Activated CD8-positive, alpha-beta T cell treated with anti-CD3 and anti-CD28 coated beads for 36 hours (primary cell): ENCODE measurements at places on chromosomes 13 and 19. TPM values are rescaled to one million over a fixed set of nuclear protein-coding genes. Genes with fewer than 3 reads are reported as not detected.

GRCh38 chr13:107251341-107251740, 683.4 kb upstream of the ARGLU1 start:
- H3K27me3 ChIP-seq: no peaks in the 10 kb centered on the region
- no peaks in the 10 kb centered on the region for H3K4me1 ChIP-seq
- no peak for DNase-seq
- H3K4me3 ChIP-seq: no peak overlapping the region
- H3K27ac ChIP-seq: no peak overlapping the region

DNA sequence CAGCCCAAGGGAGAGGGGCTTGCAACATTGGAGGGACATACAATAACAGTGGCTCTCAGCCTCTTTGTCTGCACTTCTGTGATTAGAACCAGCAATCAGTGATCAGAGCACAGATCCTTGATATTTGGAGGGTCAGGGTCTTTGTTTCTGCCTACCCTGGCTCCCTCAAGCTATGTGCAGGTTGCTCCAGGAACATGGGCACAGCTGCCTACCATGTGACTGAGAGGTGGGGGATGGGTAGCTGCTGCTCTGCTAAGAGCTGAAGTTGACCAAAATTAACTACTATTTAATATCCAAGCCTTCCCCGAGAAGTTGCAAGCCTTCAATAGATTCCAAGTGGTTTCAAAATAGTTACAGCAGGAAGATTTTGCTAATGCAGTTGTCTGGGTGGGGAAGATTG, 202.6 kb downstream of the ZIC5 start:
- H3K36me3 ChIP-seq: peaks cover 29% of the 10 kb centered on the region
- no peaks in the 10 kb centered on the region for H3K27me3 ChIP-seq
- no peak for DNase-seq
- H3K4me3 ChIP-seq: no peak overlapping the region
- H3K27ac ChIP-seq: no peak overlapping the region
- no peaks in the 10 kb centered on the region for H3K4me1 ChIP-seq

DNA sequence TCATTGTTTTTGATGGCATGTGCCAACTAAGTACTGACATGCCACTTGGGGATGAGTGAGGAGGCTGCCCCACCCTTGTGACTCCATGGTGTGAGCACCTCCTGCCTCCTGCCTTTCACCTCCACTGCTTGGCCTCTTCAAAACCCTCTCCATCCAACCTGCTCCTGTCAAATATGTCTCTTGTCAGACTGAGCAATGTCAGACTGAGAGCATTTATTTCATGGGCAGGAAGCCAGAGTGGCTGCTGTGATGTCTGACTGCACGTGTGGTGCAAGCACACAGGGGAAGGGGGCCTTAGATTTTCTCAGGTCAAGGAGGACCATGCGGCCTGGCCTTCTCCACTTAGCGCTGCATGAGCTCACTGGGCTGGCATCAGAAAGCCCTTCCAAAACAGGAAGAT, 68.3 kb downstream of the STARD13 start:
- DNase-seq: no peak
- H3K4me1 ChIP-seq: no peaks in the 10 kb centered on the region

DNA sequence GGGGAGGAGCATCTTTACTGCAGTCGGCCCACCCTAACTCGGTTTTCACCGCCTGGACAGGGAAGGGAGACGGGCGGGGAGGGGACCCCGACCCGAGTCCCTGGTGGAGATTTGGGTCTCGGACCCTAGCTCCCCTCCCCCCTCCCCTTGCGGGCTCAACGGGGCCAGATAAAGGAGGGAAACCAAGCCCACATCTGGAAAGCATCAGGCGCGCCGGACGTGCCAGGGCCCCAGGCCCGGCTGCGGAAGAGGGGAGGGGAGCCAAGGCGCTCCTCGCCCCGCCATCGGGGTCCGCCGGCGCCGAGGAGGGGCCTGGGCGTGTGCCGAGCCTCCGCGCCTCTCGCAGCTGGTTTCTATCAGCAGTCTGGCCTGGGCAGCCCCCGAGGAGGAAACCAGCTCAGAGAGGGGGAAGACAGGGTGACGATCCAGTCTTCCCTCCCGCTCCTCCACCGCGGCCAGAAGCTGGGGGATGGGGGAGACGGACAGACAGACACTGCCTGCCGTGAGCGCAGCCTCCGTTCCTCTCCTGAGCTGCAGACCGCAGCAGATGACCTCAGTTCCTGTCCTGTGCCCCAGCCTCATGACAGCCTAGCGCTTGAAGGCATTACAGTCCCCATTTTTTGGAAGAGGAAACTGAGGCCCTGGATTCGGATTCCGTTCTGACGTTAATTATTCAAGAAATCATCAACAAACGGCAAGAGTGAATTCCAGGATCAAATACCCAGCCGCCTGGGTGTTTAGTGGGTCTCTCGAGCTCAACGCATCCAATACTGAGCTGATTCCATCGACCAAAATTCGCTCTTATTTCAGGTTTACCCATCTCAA, 3.6 kb upstream of the GNG8 start:
- no peak overlapping the region for H3K4me3 ChIP-seq
- DNase-seq: peak; percentile 75
- peaks cover 10% of the 10 kb centered on the region for H3K4me1 ChIP-seq

DNA sequence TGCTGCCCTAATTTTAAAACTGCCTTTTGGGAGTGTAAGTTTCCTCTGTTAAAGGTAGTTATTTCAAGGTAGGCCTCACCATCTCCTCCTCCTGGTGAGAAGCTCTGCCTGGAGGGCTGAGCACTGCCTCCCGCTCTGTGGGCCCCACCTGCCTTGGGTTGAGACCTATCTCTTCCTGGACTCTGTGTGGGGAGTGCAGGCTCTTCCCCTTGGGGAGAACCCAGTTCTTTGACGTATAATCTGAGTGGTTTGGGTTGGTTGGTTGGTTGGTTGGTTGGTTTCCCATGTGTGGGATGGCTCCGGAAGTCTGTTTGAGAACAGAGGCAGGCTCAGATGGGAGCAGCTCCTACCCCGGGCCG, 39.1 kb downstream of the ACTN4 start:
- H3K4me3 ChIP-seq: no peak overlapping the region
- peaks cover 58% of the 10 kb centered on the region for H3K4me1 ChIP-seq
- H3K27me3 ChIP-seq: no peaks in the 10 kb centered on the region
- H3K36me3 ChIP-seq: peaks cover 21% of the 10 kb centered on the region

- DNase-seq: no peak
- H3K4me3 ChIP-seq: no peak overlapping the region
- no peak overlapping the region for H3K27ac ChIP-seq
- H3K4me1 ChIP-seq: peaks cover 3% of the 10 kb centered on the region
- H3K36me3 ChIP-seq: no peaks in the 10 kb centered on the region
These were observed 55.7 kb downstream of the FAM124A start for GRCh38 chr13:51277928-51278327.

- no peaks in the 10 kb centered on the region for H3K4me1 ChIP-seq
- DNase-seq: no peak
- no peak overlapping the region for H3K27ac ChIP-seq
- no peaks in the 10 kb centered on the region for H3K36me3 ChIP-seq
These were observed 100.7 kb upstream of the RXFP2 start for GRCh38 chr13:31638577-31638976.

DNA sequence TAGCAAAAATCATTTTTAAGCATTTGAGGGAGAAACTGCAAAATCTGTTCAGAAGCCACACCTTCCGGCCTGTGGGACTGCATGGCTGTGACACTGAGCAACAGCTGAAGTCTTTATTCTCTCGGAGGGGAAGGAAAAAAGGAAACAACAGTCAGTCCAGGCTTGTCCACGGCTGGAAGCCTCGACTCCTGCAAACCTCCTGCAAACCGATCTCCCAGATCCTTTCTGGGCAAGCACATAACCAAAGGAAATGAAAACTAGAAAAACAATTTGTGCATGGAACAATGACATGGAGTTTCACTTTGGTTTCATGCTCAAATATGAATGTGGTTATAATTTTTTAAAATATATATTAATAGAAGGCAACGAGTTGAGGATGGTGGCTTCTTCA, 1.0 kb downstream of the COL4A1 start:
- DNase-seq: no peak
- H3K4me1 ChIP-seq: no peaks in the 10 kb centered on the region
- peaks cover 63% of the 10 kb centered on the region for H3K27me3 ChIP-seq
- H3K4me3 ChIP-seq: no peak overlapping the region
- no peak overlapping the region for H3K27ac ChIP-seq
- no peaks in the 10 kb centered on the region for H3K36me3 ChIP-seq

DNA sequence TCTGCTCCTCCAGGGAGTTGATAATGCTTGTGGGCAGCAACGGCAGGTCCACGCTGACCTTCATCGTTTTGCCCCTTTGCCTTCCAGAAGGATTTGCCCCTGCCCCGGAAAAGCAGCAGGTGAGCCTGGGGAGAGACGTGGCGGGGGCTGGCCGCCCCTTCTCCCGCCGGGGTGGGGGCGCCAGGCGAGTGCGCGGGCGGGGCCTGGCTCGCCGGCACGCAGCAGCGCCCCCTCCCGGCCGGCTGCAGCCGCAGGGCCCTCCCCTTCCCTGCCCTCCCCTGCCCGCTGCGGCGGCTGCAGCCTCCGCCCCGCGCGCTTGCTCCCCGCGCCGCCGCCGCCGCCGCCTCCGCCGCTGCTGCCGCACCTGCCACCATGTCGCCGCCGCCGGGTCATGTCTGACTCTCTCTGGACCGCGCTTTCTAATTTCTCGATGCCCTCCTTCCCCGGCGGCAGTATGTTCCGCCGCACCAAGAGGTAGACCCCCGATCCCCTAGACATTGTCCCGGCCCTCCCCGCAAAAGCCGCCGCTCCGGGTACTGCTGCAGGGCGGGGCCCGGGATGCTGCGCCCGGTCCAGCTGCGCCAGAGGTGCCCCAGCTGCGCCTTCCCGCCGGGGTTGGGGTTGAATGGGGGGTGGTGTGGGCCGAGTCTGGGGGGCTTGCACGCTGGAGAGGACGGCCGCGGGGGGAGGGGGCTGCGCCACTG, at the start of gene MAST1:
Gene MAST1, plus strand, starts transcription at position 334 of the 704 bp plus-strand sequence. Its CDS starts 58 bp downstream, at position 392.
- peak within 1 kb of the TSS; percentile 57 for H3K4me3 ChIP-seq
- no peak within 1 kb of the TSS for H3K27ac ChIP-seq
- DNase-seq: peak; percentile 65
- H3K27me3 ChIP-seq: peaks cover 76% of the 10 kb centered on the region
- H3K4me1 ChIP-seq: peaks cover 36% of the 10 kb centered on the region

The PSG3 gene
- not detected for total RNA-seq

The CD70 gene
- total RNA-seq: 26.2 TPM

The LILRB4 gene
- total RNA-seq: not detected

The SH2D3A gene
- 20.6 TPM for total RNA-seq

The SRRM5 gene
- total RNA-seq: 0.41 TPM

The MUC16 gene
- total RNA-seq: not detected
